ENCODE measurements at places on chromosomes 12 and 14.

DNA sequence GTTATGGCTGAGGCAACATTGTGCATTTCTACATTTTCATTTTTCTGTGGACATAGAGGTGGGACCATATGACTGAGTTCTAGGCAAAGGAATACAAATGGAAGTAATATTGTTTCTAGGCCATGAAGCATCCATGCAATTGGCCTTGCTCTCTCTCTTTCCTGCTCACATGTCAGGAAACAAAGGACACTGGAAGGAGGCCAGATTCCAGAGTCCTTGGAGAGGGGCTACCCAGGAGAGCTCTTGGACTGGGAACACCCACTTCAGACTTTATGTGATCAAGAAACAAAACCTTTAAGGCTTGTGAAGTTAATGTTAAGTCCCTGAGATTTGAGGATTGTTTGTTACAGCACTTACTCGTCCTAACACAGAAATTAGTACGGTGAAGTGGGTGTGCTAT, 32.8 kb downstream of the PDZRN4 start:
- DNase-seq = no peak

DNA sequence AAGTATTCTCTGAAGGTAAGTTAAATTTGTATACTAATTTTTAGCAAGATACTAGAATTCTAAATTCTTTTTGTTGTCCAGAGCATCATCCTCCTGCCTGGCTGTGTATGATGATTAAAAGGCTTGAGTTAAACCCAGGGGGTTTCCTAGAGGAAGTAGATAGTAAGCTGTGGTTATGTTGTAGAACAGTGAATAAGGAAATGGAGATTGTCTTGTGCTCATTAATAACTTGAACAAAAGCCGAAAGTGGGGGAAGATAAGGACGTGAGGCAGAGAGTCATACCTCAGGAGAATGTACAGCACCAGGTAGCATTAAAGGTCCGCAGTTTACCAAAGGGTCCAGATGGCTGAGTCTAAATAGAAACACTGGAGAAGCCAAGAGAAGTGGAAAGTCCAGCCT, 42.0 kb downstream of the CKB start:
- no peak for DNase-seq

GRCh38 chr14:94689218-94689984, 77.2 kb downstream of the SERPINA3 start:
- DNase-seq = peak; percentile 95

- no peak for DNase-seq
Measured at GRCh38 chr14:58677517-58677916, 39.8 kb downstream of the DACT1 start.

GRCh38 chr14:90559811-90560492, 163.1 kb downstream of the CALM1 start:
- no peak for DNase-seq

DNA sequence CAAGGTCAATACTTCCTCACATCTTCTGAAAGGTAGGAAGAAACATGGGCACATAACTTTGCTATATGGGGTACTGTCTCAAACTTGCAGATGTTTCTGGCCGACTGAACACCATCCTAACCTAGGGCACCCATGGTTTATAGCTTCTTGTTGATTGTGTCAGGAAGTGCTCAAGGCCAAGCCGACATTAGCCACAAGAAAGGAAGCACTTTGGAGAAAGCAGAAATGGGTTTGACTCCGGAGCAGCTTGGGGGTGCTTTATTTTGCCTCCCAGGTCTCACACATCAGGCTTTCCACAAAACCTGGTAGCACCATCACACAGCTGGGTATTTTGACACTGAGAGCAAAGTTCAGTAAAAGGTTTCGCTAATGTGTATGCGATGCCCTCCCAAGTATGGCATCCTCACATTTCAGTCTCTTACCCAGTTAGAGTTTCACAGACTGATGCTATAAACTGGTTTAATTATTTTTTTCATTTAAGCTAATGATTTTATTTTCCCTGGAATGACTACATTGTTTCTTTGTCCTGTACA, 25.2 kb upstream of the BHLHE41 start:
- no peak for DNase-seq

DNA sequence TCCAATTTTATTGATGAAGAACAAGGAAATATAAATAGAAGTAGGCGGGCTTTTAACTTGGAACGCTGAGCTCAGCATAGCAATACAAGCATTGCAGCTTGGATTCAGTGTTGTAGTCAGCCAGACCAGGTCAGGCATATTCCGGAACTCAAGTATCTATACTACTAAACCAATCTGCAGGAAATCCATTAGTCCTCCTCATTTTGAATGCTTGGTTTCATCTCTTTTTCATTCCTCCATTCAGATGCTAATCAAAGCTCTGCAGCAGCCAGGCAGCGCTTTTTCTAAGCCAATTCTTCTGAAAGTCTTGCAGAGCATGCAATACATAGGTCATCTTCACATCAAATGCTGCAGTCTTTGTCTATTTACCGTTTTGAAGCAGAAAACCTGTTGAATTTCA, 49.0 kb downstream of the KIF21A start:
- DNase-seq = no peak

GRCh38 chr12:82650627-82651337, 35.9 kb upstream of the TMTC2 start:
- no peak for DNase-seq

DNA sequence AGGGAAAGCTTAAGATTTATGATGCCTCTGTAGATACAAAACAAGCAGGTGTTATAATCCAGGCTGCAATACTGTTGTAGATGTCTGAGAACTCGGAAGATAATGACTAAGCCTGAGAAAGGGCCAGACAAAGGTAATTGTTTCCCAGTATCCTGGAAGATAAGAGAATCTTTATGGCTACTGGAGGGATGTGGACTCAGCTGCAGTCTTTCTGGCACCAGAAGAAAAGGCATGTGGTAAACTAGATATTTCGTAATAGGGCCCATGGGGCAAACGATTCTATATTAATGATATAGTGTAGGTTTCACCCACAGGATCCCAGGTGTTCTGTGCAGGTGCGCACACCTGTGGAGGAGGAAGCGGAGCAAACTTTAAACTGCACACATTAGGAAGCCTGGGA, 9.2 kb upstream of the APOLD1 start:
- no peak for DNase-seq

DNA sequence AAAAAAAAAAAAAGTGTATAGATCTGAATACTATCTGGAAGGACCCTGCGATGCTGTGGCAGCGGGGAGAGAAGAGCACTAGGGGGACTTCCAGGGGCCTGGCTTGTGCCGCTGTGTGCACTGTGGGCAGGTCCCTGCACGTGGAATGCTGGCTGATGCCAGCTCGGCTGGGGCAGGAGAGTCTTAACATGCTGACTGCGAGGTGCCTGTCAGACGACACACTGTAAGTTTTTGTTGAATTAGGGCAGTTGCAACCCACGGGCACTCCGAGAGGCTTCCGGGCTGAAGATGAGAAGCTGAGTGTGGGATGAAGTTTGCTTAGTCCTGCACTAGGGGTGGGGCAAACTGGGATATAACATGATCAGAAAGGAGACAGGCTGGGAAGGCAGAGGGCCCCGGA, 10.7 kb downstream of the GLT1D1 start:
- no peak for DNase-seq

- DNase-seq = no peak
Measured at GRCh38 chr12:115472852-115473251, 788.9 kb upstream of the TBX3 start.

- no peak for DNase-seq
Measured at GRCh38 chr12:110348431-110349059, 55.0 kb downstream of the ANAPC7 start.

DNA sequence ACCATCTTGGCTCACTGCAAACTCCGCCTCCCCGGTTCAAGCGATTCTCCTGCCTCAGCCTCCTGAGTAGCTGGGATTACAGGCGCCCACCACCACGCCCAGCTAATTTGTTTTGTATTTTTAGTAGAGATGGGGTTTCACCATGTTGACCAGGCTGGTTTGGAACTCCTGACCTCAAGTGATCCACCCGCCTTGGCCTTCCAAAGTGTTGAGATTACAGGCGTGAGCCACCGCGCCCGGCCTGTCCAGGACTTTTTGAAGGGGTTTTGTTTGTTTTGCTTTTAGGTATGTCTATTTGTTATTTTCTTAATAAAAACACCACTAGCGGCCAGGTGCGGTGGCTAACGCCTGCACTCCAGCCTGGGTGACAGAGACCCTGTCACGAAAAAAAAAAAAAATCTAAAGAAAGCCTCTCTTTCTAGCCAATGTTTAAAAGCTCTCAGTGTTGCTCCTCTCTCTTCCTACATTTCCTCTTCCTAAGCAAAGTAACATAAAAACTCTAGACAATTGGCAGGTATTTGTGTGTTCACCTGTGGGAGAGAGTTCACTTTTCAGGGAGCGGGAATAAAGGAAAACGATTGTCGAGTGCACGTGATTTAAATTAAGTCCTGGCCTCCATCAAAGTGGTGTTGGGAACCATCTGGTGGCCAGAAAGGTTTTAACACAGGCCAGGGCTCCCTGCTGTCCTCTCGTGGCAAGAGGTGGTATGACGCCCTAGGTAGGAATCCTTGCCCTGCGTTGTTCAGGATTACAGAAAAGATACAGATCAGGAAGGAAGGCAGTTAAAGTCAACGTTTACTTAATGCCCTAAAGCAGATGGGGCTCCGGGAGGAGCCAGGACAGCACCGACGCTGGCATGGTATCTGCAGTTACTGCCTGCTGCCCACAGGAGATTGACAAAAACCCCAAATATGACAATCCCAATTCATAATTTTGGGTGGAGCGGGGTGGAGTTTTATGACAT, 36.2 kb upstream of the ATP23 start:
- DNase-seq = peak; percentile 85

- no peak for DNase-seq
Measured at GRCh38 chr12:39815746-39816145, 196.1 kb upstream of the ABCD2 start.

DNA sequence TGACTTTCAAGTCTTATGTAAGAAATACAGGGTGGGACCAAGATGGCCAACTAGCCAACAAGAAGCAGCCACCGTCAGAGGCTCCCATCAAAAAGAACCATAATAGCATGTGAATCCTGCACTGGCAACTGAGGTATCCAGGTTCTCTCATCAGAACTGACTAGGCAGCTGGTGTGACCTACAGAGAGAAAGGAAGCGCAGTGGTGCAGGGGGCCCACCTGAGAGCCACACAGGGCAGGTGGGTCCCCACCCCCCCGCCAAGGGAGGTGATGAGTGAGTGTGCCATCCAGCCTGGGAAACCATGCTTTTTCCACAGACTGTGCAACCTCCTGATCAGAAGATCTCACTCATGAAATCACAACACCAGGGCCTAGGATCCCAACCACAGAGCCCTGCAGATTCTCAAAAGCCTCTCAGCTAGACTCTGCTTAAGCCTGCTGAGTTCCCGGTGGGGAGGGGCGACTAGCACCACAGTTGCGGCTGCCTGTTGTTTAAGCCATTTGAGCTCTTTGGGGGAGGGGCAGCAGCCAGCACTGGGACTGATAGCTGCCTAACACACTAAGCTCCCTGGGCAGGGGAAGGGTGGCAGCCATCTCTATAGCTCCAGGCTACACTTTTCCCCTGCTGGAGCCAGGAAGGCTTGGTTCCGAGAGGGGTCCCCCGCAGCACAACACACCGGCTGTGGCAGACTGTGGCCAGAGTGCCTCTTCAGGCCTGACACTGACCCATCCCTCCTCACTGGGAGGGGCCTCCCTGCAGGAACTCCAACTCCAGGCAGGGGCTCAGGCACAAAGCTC, 75.3 kb downstream of the GARIN6 start:
- DNase-seq = peak; percentile 21

GRCh38 chr12:94101738-94102660, 46.4 kb upstream of the PLXNC1 start:
- peak; percentile 84 for DNase-seq

DNA sequence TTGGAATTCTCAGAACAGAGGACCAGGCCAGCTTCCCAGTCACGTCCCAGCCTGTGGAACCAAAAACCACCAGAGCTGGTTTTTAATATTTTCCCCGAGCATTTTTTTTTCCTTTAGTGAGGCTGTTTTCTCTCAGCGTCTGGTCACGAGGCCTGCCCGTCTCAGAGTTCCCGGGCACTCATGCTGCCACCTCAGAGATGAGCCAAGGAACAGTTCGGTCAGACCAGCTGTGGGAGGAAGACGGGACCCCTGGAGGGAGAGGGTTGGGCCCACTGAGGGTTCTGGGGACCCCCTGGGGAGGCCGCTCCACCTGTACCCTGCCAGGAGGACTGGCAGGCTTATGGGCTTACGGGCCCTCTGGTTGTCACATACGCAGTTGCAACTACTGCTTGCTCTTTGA, 39.9 kb downstream of the JDP2 start:
- no peak for DNase-seq

- no peak for DNase-seq
Measured at GRCh38 chr14:91963465-91963864, 16.0 kb upstream of the FBLN5 start.

GRCh38 chr14:22668417-22668816, 24.3 kb upstream of the OR6J1 start:
- no peak for DNase-seq

GRCh38 chr14:74599946-74600345, 12.1 kb downstream of the LTBP2 start:
- no peak for DNase-seq

GRCh38 chr12:94545935-94546771, 86.5 kb upstream of the CEP83 start:
- DNase-seq = peak; percentile 71

GRCh38 chr12:15801770-15802744, 12.9 kb upstream of the EPS8 start:
- no peak for DNase-seq

GRCh38 chr12:6208130-6208529, 7.9 kb downstream of the CD9 start:
- DNase-seq = no peak

DNA sequence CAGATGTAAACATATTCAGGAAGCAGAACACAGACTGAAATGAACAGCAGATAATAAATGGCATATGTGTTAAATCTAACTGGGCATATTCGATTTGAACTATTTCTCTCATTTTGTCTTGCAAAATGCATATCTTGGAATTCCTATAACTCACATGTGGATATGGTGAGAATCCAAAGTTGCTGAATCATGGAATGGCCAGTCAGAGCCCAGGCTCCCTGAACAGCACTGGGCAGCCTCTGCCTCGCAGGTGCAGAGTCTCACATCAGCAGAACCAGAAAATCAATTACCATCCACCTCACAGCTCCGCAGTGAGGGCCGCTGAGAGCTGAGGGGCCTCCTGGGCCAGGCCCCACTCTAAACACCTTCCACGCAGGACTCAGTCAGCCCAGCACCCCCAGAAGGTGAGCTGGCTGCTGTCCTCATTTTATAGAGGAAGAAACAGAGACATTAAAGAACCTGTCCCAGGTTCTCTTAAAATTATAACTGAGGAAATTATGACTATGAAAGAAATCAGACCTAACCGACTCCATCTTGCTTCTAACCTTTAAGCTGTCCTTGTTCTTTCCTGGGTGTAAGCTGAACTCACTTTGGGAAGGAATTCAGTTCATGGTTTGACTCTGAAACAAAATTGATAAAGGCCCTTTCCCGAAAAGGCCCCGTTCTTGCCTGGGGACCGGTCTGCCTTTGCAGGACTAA, 269.1 kb upstream of the SFSWAP start:
- no peak for DNase-seq
